Suppressor macrophage (primary cell): ENCODE measurements at places on chromosomes 7 and 10.
A peak's percentile ranks its signal among the peaks of the same experiment; 100 is the strongest.

DNA sequence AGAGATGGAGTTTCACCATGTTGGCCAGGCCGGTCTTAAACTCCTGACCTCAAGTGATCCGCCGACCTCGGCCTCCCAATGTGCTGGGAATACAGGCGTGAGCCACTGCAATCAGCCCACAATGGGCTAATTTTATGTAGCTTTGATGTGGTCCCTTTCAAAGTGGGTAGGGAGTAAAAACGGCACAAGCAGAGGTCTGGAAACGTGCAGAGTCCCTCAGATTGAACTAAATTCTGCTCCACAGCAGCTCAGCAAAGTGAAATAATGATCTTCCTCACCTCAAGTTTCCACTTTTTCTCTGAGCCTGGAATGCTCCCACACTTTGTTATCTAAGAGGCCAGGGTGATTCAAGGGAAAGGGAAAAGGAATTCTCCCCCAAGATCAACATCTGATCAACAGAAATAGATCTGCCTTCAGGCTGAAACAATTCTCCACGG, 6.1 kb downstream of the CCDC3 start:
- no peak for DNase-seq

DNA sequence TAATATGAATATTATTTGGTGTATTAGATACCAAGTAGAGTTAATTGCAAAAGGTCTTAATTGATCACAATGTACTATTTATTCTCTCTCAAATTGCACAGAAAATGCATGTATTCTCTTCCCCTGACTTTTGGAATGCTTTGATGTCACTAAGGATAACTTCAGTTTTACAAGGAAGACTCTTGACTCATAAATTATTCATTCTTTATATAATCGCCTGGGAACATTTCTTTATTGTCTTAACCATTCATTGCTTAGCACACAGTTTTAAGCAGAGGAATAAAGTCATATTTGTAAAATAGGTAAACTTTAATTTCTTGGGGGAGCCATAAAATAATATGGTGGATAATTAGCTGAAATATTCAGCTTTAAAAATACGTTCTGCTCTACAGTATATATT, 306.0 kb upstream of the TMEM229A start:
- no peak for DNase-seq

DNA sequence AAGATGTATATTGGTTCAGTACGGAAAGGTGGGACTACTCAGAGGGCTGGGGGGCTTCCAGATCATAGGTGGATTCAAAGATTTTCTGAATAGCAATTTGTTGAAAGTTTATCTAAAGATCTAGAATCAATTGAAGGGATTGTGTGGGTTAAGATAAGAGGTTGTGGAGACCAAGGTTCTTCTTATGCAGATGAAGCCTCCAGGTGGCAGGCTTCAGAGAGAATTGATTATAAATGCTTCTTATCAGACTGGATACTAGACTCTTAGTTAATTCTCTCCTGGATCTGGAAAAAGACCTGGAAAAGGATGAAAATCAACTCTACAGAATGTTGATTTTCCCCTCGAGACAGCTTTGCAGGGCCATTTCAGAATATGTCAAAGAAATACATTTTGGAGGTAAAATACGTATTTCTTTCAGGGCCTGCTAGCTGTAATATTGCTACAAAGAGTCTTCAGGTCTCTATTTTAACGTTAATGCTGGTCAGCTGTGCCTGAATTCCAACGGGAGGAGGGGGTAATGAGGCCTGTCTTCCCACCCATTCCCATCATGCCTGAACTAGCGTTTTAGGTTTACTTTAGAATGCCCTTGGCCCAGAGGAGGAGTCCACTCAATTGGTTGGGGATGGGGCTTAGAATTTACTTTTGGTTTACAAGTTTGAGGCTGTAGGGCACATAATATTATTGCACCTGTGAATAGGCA, 12.8 kb upstream of the GPR15LG start:
- no peak for DNase-seq

- no peak for DNase-seq
Observed at GRCh38 chr7:157310676-157311185, 26.1 kb upstream of the DNAJB6 start.

DNA sequence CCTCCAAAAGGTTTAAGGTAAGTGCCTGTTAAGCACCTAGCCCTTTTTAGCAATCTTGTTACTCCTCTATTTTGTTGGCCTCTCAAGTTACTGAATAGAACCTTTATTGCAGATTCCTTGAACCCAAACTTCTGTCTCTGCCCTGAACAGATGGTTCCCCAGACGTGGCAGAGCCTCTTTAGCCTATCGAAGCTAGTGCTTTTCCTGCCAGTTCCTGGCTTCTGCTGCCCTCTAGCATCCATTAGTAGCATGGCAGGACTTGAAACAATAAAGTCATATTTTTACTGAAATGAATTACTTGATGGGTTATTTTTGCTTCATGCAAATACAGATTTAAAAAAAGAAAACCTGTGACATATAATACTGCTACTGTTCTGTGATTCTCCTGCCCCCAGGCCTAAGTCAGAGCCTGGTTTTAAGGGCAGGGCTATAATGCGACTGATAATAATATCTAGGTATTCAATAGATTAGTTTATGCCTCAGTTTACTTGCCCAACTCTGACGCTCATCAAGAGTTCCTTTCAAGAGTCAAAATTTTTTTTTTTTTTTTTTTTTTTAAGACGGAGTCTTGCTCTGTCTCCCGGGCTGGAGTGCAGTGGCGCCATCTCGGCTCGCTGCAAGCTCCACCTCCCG, 84.3 kb upstream of the PHF14 start:
- peak; percentile 59 for DNase-seq

DNA sequence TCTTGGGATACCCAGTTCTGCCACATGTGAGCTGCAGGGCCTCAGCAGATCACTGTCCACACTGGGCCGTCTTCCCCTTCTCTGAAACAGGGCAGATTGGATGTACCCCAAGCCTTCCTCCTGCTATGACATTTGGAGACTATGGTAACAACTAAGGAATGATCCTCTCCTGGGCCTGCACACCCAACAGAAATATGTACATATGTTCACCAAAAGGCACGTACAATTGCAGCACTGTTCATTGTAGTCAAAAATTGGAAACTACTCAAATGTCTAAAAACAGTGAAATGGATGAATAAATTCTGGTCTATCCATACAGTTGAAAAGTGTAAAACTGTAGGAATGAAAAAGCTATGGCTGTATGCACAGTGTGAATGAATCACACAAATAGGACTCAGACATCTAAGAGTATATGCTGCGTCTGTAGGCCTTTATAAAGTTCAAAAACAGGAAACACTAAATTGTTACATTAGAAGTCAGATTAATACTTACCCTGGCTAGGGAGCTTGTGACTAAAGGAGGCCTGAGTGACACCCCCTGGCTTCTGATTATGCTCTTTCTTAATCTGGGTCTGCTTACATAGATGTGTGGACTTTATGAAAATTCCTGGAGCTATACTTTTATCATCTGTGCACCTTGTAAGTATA, 16.1 kb upstream of the XPNPEP1 start:
- no peak for DNase-seq

GRCh38 chr7:45160417-45160881, 2.9 kb downstream of the RAMP3 start:
- DNase-seq: no peak

GRCh38 chr10:116683821-116684220, 58.5 kb downstream of the HSPA12A start:
- DNase-seq: no peak

DNA sequence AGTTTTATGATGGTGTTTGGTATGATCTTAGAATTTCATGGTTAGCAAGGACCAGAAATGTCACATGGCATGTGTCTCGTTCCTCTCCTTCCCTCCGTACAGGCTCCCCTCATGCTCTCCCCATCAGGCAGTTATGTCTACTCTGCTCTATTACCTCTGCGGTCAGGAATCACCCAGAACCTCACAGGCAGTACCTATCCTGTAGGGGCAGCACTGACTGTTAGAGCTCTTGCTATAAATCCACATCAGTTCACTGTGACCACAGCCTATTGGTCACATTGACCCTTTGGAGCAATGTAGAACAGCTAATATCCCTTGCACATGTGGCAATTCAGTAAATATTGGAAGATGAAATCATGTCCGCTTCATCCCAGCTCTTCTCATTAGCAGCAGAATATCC, 151.8 kb downstream of the WNT2 start:
- DNase-seq: no peak

- DNase-seq: no peak
Observed at GRCh38 chr7:101170617-101171441, 5.5 kb upstream of the VGF start.

GRCh38 chr10:94496010-94496409, 49.6 kb upstream of the HELLS start:
- no peak for DNase-seq

DNA sequence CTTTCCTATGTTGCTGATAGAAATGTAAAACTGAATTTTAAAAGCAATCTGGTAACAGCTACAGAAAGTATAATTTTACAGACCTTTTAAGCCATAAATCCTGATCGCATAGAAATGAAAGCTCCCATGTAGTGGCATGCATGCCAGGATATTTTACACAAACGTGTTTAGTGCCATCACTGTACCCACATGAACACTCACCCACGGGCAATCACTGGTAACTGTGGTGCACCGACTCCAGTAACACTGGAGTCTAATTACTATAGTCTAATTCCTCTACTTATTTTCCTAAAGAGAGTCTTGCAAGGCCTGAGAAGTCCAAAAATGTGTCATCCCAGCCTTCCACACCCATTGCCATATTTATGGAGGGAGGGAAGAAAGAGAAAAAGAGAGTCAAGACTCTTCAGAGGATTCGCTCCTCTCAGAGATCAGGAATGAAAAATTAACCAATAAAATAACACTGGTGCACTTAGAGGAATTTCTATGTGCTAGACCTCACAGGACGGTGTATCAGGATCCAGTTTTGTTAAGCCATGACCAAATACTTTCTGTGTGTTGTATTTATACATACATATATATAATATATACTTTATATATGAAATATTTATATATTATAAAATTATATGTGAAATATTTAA, 48.9 kb upstream of the AKR1C1 start:
- no peak for DNase-seq

- DNase-seq: peak; percentile 50
Observed at GRCh38 chr7:17991866-17992648, 35.6 kb downstream of the PRPS1L1 start.

DNA sequence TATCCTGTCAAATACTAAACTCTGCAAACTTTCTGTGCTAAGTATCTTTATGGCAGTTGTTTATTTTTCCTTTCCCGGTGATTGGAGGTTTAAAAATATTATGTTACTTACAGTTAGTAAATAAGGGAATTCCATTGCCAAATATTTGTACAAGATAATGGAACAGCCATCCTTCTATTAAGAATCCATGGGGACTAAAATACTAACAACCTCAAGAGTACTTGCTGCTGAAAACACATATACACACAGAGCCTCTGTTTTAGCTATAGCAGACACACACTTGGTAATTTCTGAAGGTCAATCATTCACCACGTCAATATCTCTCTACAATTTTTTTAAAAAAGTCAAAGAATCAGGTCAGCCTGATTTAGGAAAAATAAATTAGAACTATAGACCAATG, 32.4 kb downstream of the TSPAN12 start:
- no peak for DNase-seq

GRCh38 chr10:86779220-86780017, 23.0 kb downstream of the BMPR1A start:
- DNase-seq: no peak

- no peak for DNase-seq
Observed at GRCh38 chr7:98647326-98647725, 30.2 kb downstream of the NPTX2 start.

GRCh38 chr7:138602451-138602850, 98.7 kb downstream of the SVOPL start:
- no peak for DNase-seq

GRCh38 chr10:77524281-77524711, 113.3 kb downstream of the KCNMA1 start:
- no peak for DNase-seq

DNA sequence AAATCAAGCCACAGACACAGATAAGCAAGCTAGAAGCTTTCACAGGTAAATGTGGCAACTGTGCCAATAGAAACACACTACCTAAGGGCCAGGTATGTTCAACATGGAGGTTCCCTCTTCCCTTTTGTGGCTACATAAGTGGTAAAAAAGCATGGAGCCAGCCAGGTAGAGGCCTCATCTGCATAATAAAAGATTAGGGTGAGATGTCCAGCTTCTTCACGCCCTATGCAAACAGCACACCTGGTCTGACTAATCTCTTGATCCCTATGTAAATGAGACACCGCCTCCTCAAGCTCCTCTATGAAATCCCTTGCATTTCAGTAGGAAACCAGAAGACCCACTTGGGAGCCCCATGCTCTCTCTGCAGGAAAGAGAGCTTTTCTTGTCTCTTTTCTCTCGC, 282.2 kb downstream of the NEBL start:
- DNase-seq: no peak

DNA sequence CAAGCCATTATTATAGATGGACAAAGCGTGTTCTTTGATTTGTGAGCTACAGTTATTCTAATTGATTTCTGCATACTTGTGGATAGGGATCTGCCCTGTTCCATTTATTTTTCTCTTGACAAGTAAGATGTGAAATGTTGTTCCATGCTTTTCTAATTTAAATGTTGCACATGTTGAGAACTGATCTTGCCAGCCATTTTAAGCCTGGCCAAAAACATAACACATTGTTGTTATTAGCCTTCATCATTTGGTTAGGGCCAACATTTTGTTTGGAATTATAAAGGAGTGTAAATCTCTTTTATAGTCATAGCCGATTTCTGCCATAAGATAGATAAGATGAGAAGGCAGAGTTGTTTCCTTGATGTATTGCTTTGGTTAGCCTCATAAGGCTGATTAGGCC, 117.0 kb downstream of the WNT2 start:
- no peak for DNase-seq

GRCh38 chr7:36522453-36523007, 132.9 kb downstream of the ANLN start:
- DNase-seq: no peak

DNA sequence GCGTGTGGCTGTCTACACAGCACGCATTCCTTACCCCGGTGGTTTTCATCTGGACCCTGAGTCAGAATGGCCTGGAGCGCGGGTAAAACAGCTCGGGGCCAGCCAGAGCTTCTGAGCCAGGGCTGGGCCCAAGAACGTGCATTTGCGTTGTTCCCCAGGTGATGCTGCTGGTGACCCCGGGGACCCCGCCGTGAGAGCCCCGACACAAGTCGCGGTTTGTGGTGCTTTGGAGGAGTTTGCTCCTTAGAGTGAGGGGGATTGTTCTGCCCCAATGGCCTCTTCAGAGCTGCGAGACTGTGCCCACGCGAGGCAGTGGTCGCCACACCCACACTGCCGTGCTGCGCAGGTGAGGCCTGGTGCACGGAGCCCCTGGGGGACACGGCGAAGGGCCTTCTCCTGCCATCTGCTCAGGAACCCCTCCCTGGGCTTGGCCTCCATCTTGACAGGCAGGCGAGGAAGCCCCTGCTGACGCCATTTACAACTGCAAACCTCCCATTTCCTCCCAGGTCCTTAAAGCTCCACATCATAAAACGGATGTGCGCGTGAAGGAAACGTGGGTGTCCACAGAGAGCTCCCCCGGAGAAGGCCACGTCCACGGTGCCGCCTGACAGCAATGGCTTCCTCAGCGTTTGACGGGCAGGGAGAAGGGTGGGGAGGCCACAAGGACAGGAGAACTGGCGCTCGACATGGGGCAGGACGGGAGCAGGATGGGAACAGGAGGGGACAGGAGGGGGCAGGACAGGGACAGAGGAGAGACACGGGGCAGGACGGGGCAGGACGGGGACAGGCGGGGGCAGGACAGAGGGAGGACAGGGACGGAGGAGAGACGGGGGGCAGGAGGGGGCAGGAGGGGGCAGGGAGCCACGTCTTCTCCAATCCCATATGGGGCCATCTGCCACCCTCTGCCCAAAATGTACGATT, 477.2 kb downstream of the DNAJB6 start:
- no peak for DNase-seq
